ENCODE measurements at places on chromosomes 5 and 9.

DNA sequence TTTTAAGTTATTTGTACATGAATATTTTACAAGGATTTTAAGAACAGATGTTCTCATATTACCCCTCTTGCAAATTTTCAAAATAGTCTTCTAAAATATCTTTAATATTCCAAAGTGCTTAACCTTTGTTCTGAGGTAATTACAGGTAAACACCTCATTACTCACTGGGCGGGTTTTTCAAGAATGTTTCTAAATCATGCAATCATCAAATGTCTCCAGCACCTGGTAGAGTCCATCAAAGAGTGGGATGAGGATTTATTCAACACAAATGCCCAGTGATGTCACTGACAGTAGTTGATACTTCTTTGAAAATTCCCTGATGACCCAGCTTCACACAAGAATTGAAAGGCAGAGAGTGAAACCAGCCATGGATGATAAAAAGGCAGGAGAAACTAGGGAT is 114.4 kb downstream of the SEC61B start:
- DNase-seq = no peak

GRCh38 chr5:56010431-56010830 is 15.7 kb upstream of the IL6ST start:
- no peak for DNase-seq

DNA sequence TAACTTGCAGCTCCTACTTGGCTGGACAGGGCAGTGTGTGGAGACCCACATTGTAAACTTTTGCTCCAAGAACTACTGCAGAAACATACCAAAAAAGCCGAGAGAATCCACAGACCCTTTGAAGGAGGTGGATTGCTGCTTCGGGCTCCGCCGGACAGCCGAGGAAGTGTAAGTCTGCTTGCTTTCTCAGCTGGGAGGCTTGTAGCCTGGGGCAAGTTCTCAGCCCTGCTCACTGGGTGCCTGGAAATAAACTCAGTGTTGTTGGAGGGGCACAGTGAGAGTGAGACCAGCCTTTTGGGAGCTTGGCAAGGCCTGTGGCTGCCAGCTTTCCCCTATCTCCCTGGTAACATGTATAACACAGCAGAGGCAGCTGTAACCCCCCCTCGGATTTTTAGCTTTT is 215.6 kb downstream of the SYK start:
- no peak for DNase-seq

DNA sequence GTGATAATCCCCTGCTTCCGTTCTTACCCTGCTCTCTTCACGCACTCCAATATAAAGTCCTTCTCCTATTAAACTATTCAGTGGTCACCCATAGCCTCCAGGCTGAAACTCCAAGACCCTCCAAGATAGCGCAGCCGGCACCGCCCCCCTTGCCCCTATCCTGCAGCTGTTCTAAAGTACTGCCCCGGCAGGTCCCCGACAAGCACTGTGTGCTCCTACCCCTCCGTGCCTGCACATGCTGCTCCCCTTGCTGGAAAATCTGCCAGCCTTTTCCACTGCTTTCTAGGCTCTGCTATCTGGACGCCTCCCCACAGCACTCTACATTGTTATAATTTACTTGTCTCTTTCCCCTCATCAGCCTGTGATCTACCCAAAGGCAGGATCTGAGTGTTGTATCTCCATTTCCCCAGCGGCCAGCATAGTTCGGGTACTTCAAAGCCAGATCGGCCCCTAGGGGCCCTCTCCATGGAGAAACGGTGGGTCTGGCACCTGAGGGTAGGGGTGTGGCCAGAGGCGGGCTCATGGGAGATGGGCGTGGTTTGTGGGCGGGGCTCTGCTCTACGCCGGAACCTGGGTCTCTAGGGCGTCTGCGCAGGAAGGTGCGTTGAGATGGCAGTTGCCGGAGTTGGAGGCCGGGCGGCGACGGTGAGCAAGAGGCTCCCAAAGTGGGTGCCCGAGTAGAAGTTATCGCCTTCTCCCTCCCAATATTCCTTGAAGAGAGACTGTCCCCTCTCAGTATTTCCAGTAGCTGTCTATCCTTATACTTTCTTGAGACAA is 83.5 kb upstream of the RUSC2 start:
- no peak for DNase-seq

- DNase-seq = peak; percentile 30
Measured at GRCh38 chr9:87461256-87461655, 36.4 kb upstream of the DAPK1 start.

- DNase-seq = no peak
Measured at GRCh38 chr5:178786859-178787499, 56.5 kb upstream of the ZNF354A start.

GRCh38 chr9:89374176-89374575 is 55.9 kb downstream of the SECISBP2 start:
- DNase-seq = no peak

DNA sequence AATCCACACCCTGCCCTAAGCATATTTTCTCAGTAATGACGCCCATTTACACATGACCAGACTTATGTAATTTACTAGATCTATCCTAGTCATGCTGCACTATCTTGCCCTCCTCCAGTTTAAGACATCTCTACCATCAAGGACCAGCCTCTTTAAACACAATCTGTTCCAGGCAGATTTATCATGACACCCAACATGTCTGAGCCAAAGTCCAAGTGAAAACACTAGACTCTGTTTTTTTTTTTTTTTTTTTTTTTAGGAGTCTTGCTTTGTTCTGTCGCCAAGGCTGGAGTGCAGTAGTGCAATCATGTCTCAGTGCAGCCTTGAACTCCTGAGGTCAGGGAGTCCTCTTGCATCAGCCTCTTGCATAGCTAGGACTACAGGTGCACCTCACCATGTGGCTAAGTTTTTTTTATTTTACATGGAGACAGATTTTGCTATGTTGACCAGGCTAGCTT is 354.6 kb downstream of the ARRDC3 start:
- DNase-seq = no peak

DNA sequence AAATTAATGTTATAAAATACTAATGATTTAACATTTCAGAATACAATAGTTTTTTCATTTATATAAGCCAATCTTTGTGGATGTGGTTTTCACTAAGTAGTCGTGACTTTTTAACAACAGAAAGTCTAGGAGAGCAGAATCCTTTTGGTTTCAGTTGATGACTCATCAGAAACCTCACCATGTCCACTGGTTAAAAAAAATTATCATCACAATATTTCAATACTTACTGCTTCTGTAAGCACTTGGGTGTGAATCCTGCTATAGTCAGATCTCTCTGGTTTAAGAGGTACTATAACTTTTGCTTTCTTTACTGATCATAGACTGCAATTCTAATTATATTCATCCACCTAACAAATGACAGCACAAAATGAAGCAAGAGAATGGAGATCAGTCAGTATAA is 77.2 kb downstream of the MRPS30 start:
- no peak for DNase-seq

GRCh38 chr9:35538361-35539234 is 48.7 kb downstream of the RUSC2 start:
- DNase-seq = peak; percentile 88

DNA sequence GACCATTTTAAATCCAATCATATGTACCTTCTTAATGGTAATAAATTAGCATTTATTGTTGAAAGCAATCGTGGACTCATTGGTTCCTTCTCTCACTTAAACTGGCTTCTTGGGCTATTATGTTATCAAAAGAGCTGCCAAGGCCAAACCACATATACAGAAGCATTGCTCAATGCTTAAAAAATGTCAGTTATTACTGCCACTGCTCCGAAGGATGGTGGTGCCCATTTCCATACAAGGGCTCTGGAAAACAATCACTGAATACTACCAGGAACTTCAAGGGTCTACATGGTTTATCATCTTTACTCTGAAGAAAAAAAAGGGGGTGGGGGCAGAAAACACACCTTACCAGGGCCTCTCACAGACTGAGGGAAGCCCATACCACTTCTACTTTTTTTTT is 104.3 kb downstream of the GNAQ start:
- no peak for DNase-seq

DNA sequence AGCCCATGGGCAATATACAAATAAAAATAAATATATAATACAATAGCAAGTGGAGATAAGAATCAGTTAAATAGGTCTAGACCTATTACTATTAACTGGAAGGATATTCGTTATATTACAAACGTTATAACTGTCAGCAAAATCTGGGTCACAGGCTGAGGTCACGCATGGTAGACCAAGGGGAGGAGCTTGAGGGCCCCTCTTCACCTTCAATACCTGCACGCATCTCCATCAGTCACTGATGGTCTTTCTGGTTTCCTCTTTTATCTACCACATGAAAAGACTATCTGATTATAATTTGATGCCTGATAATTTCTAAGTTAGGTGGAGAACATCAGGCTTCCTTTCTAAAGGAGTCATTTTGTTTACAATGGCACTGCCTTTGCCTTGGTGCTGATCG is 43.2 kb downstream of the MAT2B start:
- DNase-seq = no peak

DNA sequence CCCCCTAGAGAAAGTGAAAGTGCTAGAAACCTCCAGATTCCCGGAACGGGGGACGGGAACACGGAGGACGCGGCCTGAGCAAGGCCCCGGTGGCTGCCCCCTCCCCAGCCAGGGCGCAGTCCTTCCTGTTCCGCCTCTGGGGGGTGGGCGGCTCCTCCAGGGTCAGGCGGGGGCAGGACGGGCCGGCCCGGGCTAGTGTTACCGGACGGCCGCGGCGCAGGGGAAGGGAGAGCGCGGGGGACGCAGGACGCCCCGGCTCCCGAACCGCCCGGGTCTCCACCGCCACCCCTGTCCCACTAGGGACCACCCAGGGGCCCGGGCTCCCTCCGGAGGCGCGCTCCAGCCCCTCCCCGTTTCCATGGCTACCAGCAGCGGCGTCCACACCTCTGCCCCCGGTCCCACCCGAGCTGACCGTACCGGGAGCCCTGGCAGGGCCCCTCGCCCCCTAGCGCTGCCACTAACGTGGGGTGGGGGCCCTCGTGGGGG is 579 bp downstream of the SLC12A7 start:
- peak; percentile 28 for DNase-seq

GRCh38 chr5:60959156-60959555 is 14.2 kb downstream of the NDUFAF2 start:
- peak; percentile 15 for DNase-seq

DNA sequence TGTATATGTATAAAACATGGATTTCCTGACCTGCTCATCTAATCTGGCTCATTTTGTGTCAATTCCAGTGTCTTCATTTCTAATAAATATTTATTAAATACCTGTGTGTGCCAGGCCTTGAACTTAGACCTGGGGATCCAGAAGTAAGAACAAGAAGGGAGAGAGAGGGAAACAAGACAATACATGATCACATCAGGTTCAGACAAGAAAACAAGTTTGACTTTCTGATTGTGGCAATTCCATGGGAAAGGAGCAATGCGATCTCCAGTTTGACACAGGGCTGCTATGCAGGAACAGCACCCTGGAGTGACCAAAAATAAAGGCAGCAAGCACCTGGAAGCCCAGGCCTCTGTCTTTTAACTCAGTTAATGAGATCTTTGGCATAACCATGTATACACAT is 198.1 kb upstream of the ACTBL2 start:
- no peak for DNase-seq
